D721Med (cell line): ENCODE measurements at places on chromosomes 16 and 17.

DNA sequence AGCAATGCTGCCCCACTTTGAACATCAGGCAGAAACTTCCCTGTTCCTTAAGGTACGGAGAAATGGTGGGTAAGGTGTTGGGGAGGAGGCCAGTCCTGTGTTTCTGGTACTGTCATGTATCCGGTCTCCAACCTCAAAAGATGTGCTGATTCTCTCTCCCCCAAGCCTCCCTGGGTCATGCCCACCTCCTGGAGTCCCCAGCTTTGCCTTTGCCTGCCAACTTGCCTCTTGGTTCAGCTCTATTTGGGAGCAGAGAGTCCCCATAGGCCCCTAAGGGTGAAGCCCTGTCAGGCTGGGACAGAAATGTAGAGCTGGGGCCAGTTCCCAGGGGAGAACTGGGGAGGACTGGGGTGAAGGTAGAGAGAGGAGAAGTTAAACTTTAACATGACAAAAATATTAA, 1.6 kb upstream of the TBX21 start:
- no peak for DNase-seq

DNA sequence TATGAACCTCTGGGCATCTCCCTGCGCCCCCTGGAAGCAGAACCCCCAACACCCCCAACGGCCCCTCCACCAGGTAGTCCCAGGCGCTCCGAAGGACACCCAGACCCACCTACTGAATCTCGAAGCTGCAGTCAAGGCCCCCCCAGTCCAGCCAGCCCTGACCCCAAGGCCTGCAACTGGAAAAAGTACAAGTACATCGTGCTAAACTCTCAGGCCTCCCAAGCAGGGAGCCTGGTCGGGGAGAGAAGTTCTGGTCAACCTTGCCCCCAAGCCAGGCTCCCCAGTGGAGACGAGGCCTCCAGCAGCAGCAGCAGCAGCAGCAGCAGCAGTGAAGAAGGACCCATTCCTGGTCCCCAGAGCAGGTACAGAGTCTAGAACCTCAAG, 1.5 kb downstream of the BCL6B start:
- no peak for DNase-seq

DNA sequence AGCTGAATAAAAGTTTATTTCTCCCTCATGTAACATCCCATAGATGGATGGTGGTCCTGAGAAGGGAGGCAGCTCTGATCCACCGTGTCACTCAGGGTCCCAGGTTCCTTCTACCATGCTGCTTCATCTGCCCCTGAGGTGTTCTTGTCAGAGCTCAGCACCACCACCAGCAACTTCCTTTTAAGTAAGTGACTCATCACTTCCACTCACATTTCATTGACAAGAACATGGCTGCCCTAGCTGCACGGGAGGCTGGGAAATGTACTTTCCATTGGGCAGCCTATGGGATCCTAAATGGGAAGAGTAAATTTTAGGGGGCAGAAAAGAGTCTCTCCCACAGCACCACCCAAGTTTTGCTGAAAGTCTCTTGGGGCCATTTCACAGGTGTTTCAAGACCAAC, 134.7 kb downstream of the USP31 start:
- no peak for DNase-seq

- DNase-seq: no peak
These were observed 4.9 kb upstream of the FZD2 start for GRCh38 chr17:44552361-44552760.

DNA sequence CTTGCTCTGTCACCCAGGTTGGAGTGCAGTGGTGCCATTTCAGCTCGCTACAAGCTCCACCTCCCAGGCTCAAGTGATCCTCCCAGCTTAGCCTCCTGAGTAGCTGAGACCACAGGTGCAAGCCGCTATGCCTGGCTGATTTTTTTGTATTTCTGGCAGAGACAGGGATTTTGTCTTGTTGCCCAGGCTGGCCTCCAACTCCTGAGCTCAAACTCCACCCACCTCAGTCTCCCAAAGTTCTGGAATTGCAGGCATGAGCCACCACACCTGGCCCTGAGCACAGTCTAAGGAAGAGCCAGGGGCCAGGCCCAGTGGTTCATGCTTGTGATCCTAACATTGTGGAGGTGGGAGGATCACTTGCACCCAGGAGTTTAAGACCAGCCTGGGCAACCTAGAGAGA, 21.8 kb upstream of the BCO1 start:
- DNase-seq: no peak

DNA sequence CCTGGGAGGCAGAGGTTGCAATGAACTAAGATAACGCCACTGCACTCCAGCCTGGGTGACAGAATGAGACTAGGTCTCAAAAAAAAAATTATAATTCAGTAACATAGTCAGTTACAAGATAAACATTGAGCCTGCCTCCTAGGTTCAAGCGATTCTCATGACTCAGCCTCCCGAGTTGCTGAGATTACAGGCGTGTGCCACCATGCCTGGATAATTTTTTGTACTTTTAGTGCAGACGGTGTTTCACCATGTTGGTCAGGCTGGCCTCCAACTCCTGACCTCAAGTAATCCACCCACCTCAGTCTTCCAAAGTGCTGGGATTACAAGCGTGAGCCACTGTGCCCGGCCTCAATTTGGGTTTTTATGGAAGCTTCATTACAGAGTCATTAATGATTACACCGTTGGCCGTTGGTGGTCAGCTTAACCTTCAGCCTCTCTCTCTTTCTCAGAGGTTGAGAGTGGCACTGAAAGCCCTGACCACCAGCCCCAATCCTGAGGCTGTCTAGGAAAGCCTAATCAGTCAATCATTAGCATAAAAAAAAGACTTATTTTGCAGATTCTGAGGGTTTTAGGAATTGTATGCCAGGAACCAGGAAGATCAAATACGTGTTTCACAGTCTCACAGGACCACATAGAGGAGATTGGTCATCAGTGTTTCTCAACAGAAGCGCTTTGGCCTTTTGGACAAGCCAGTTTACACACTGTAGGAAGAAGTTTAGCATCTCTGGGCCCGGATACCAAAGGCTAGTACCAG, 1.3 kb upstream of the LRRC37A3 start:
- no peak for DNase-seq

DNA sequence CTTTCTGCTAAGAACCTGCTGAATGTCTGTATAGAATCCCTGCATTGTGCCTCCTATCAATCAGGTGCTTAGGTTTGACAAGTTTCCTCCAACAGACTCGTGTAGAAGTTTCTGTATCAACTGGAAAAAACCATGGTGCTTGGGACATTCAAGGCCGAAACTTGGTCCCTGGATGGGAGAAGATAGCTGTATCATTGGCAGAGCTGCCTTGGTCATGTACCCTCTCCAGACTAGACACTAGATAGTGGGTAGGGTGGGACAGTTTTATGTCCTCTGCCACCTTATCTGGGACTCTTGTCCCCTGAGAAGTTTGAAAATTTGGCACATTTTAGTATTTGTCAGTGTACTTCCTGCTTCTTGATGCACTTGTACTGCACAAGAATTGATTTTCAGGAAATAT, 520.8 kb downstream of the WWOX start:
- DNase-seq: no peak

DNA sequence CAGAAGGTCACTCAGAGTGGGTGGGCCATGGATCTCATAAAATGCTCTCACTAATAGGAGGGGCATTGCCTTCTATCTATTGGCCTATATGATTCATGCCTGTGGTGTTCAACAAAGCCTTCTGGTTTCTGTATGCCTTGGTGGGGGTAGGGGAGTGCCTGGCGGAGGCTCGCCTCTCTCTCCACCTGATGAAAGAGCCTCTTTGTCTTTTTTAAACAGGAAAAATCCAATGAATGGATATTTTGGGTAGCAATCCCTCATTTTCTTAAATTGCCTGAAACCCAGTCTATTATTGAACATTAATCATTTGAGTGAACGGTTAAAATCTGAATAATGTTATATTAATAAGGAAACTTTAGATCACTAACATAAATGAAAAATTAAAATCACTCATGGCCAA, 90.6 kb downstream of the TOX3 start:
- DNase-seq: no peak

DNA sequence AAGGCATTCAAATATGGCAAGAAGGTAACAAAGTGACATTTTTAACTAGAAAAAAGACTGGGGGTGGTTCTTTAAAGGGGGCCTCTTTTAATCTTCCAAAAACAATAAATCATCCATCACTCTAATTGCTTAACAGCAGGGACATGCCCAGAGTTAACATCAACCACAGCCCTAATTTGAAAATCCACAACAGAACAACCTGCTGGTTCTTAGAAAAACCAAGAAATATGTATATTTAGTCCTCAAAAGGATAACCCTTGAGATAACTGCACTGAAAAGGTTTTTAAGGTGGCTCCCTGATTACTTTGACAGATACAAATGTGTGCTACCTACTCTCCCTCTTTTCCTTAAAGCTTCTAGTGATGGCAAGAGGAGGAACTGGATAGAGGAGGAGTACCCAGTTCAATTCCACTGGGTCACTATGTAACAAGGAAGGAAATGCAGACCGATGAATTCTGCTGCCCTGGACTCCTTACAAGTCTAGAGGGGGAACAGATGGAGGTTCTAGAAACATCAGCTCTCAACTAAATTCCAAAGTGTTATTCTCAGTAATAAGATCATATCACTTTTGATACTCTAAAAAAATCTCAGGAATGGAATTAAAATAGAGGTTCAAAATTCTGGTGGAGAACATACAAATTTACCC, 54.3 kb downstream of the N4BP1 start:
- DNase-seq: no peak

- no peak for DNase-seq
These were observed 23.0 kb downstream of the NLRC5 start for GRCh38 chr16:57012353-57012752.

- DNase-seq: no peak
These were observed 27.0 kb upstream of the LRRC75A start for GRCh38 chr17:16519021-16519420.

- DNase-seq: no peak
These were observed 7.1 kb upstream of the DCAF7 start for GRCh38 chr17:63542942-63543821.

DNA sequence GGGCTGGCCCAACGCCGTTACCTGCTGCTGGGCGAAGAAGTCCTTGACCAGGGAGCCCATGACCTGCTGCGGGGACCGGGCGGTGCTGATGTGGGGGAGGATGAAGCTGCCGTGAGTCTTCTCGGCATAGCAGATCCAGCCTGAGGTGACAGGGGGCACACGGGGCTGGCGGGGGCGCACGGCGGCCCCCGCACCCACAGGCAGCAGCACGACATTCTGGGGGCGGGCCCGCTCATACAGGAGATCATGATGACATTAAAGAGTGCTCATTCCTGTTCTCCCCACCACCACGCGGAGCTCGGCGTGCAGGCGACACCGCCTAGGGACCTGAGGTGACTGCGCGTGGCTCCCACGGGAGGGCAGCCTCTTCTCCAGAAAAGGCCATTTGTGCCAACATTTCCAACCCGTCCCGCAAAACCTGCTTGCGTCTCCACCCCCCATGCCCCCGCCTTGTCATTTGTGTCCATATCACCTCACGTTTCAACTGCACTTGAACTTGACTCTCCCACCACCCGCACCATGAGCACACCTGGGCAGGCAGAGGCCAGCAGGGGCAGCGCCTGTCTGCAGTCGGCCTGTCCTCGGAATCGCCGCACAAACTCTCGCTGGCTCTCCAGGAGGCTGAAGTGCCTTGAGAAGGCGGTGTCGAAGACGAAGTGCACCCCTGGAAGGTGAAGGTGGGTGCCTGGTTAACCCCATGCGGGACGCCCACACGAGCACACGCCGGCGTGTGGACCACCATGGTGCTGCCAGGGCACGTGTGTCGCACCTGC, 6.4 kb downstream of the CIAO3 start:
- DNase-seq: no peak

DNA sequence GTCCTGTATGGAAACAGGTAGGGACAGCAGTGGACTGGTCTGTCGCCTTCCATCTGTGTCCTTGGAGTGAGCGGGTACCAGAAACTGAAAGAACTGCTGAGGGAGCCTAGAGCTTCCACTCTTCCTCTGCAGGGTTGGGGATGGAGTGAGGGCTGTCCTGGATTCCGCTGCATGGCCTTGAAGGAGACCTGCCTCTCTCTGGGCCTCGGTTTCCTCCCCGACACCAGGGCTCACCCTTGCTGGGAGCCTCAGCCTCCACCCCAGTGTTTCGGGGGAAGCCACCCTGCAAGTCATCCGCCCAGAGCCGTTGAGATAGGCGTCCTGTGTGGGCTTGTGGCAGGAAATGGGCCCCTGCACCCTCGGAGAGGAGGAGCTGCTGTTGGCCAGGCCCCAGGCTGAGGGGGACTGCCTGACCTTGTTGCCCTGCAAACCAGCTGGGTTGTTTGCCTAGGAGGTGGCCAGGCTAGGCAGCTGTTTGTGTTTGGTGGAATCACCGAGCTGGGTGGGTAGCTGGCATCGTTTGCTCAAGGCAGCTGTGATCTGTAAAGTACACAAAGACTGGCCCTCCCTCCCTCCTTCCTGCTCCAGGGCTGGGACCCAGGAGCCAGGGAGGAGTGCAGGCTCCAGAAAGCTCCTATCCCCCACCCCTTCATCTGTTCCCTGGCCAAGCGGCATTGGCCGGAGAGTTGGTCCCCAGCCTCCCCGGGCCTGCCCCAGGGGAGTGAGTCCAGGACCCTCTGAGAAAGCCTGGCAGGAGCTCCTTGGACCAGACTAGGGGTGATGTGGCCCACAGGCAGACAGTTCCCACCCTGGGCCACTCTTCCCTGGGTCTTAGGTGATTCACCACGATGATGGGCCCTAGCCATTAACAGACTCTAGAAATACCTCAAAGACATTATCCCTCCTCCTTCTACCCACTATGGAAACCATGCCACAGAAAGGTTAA, 1.3 kb downstream of the RAB37 start:
- no peak for DNase-seq

DNA sequence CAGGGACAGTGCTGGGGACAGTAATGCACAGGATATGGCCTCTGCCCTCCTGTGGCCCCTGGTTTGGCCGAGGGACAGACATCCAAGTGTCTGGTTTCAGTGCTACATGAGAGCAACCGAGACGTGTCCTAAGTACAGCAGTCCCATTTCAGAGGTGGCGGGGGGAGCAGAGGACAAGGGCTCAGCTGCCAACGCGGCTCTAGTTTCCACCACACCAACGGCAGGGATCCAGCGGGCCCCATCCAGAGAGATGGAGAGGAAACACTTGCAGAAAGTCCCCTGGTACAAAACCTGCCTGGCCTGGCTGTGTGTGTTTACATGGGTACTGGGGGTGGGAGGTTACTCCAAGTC, 125.8 kb upstream of the SMURF2 start:
- DNase-seq: no peak

GRCh38 chr16:86214326-86215232, 295.7 kb upstream of the FOXF1 start:
- no peak for DNase-seq

DNA sequence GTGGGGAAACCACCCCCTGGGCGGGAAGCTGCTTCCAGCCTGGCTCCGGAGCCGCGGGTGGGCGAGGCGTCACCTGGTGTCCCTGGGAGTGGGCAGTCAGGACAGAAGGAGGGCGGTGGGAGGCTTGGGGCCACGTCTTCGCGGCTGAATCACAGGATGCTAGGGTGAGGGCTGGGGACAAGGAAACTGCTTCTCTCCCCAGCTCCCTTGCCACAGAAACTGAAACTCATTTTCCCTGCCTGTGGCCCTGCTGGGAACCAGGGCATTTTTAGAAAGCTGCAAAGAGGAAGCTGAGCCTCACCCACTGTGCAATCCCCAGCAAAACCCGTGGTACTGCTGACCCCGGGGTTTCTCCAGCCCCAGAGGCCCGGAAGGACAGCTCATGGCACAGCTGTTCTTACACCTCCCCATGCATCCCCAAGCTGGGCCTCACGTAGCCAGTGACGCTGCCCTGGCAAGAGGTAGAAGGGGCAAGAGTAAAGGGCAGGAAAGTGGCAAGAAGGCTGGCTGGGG, 8.2 kb downstream of the RHBDF2 start:
- no peak for DNase-seq
